ENCODE measurements at places on chromosomes 13 and 19. TPM values are rescaled to one million over a fixed set of nuclear protein-coding genes. Genes with fewer than 3 reads are reported as not detected.

Gene GGN
- 2.1 TPM for total RNA-seq

DNA sequence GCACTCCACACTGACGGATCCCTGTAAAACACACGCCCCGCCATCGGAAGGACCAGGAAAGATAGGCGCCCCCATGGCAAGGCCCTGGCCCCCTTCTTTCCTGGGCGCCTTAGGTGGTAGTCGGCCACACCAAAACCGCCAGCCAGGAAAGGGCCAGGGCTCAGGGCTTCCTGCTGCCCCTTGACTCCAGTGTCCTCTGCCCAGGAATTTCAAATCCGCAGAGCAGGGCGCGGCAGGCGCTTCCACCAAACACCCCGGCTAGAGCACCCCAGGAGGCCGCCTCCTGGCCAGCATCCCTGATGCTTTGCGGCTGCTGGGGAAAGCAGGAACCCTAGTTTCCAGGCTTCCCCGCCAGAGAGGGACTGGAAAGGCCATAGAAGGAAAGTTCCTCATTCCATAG is 57.5 kb downstream of the ZNF726 start:
- DNase-seq: no peak
- H3K4me1 ChIP-seq: no peaks in the 10 kb centered on the region

- no peak overlapping the region for H3K27ac ChIP-seq
- no peaks in the 10 kb centered on the region for H3K4me1 ChIP-seq
- H3K4me3 ChIP-seq: no peak overlapping the region
- DNase-seq: no peak
- H3K27me3 ChIP-seq: no peaks in the 10 kb centered on the region
Measured at GRCh38 chr13:33797622-33798021, 20.3 kb upstream of the RFC3 start.

GRCh38 chr13:46605825-46606554 is 53.0 kb downstream of the LRCH1 start:
- no peaks in the 10 kb centered on the region for H3K27me3 ChIP-seq
- H3K4me1 ChIP-seq: peaks cover 8% of the 10 kb centered on the region
- H3K36me3 ChIP-seq: no peaks in the 10 kb centered on the region
- H3K4me3 ChIP-seq: no peak overlapping the region

DNA sequence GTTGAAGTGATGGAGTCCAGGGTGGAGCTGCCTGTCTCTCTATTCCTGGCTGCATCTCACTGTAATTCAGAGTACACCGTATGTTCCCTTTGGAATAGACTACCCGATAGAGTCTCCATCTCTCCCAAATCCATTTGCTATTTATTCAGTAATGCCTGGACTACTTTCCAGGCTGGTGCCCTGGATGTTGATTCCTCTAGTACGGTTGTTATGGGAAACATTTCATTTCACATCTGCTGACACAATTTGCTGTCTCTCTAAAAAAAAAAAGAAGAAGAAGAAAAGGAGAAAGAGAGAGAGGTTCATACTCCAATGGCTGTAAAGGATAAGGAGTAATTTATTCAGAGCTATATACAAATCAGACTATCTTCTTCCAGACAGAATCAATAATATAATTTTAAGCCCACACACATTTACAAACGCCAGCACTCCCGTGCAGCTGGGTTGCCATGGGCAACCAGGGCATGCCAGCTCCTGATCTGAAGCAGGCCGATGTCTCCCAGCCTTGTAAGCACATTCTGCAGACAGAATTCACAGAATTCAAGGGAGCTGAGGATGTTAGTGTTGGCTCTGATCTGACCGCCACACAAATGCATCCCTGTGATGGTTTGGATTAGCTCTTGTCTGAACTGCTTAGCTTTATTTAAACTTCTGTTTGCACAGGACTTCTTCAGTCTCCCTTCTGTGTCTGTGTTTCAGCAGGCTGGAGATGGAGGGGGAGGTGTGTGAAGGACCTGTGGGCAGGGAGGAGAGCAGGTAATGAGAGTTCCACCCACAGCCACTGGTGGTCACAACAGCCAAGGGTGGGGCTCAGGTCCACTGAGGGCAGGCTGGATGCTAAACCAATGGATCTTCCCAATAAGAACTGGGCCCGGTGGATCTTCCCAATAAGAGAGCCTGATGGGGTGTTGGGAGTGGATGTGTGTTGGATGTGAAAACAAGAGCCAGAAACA is 66.0 kb downstream of the TEX26 start:
- no peak overlapping the region for H3K4me3 ChIP-seq
- peaks cover 14% of the 10 kb centered on the region for H3K27me3 ChIP-seq
- no peaks in the 10 kb centered on the region for H3K4me1 ChIP-seq
- no peak for DNase-seq

GRCh38 chr19:54478677-54479266 is 5.7 kb upstream of the CDC42EP5 start:
- no peaks in the 10 kb centered on the region for H3K36me3 ChIP-seq
- H3K4me1 ChIP-seq: no peaks in the 10 kb centered on the region
- no peak overlapping the region for H3K27ac ChIP-seq
- no peak for DNase-seq

- no peak overlapping the region for H3K27ac ChIP-seq
- H3K36me3 ChIP-seq: no peaks in the 10 kb centered on the region
- DNase-seq: no peak
- H3K27me3 ChIP-seq: 0 out of 2 replicates have a peak, but pooled peaks cover 6% of the 10 kb centered on the region
- H3K4me1 ChIP-seq: no peaks in the 10 kb centered on the region
Measured at GRCh38 chr13:31733066-31733465, 6.3 kb upstream of the RXFP2 start.

GRCh38 chr13:26967119-26968038 is 204.2 kb downstream of the USP12 start:
- DNase-seq: no peak

DNA sequence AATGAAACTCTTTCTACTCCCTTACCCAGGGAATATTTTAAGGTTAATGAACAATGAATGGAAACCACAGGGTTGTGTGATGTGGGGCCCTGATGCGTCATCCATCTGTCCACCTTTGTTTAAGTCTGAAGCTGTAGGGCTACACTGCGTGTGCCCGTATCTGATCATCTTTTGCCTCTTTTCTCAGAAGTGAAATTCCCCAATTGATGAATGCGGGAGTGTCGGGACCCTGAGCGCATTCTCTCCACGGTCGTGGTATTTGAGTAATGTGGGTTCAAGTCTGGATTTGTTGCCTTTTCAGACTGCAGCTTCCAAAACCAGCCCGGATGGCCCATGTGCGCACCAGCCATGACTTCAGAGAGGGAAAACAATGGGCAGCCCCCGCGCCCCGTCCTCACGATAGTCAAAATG is 112.3 kb downstream of the COL4A2 start:
- no peak overlapping the region for H3K4me3 ChIP-seq
- H3K4me1 ChIP-seq: 0 out of 2 replicates have a peak, but pooled peaks cover 4% of the 10 kb centered on the region
- peak; percentile 39 for DNase-seq

DNA sequence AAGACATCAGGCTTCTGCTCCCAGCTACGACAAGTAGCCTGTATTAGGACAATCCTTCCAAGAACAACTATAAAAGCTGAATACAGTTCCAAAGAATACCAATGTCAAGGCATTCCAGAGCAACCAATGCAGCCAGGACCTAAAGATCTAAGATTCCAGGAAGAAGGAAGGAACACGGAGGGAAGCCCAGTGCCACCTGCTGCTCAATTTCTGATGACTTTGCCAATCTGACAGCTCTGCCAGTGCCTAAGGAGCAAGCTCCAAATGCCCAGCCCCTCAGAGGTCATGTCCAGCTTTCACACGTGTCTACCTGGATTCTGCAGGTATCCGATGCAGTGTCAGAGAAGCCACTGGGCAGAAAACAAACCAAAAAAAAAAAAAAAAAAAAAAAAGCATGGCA is 164.4 kb downstream of the IRS2 start:
- H3K4me3 ChIP-seq: no peak overlapping the region
- no peaks in the 10 kb centered on the region for H3K27me3 ChIP-seq
- no peak overlapping the region for H3K27ac ChIP-seq
- H3K4me1 ChIP-seq: no peaks in the 10 kb centered on the region

Measured in PC-9 (cell line).